ENCODE measurements at places on chromosomes 7 and 10.

DNA sequence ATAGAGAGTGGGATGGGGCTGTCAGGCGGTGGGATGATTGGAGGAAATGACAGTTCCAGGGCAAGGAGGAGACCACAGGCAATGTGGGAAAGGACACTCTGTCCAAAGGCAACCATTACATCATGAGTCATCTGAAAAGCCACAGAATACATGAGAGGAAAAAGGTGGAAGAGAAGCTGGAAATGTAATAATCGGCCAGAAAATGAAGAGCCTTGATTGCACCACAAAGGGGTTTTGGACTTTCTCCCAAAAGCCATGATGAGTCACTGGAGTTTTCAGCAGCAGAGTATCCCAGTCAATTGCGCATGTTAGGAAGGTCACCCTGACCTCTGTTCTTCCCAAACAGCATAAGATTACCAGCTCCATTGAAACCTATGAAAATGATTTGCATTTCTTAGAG is 222.0 kb downstream of the LHFPL3 start:
- no peak for DNase-seq

GRCh38 chr7:15560968-15561367 is 847 bp downstream of the AGMO start:
- DNase-seq, result no peak

GRCh38 chr10:94607111-94607510 is 61.5 kb downstream of the HELLS start:
- DNase-seq, result no peak

- DNase-seq, result no peak
Measured at GRCh38 chr7:128989961-128990360, 52.2 kb downstream of the IRF5 start.

DNA sequence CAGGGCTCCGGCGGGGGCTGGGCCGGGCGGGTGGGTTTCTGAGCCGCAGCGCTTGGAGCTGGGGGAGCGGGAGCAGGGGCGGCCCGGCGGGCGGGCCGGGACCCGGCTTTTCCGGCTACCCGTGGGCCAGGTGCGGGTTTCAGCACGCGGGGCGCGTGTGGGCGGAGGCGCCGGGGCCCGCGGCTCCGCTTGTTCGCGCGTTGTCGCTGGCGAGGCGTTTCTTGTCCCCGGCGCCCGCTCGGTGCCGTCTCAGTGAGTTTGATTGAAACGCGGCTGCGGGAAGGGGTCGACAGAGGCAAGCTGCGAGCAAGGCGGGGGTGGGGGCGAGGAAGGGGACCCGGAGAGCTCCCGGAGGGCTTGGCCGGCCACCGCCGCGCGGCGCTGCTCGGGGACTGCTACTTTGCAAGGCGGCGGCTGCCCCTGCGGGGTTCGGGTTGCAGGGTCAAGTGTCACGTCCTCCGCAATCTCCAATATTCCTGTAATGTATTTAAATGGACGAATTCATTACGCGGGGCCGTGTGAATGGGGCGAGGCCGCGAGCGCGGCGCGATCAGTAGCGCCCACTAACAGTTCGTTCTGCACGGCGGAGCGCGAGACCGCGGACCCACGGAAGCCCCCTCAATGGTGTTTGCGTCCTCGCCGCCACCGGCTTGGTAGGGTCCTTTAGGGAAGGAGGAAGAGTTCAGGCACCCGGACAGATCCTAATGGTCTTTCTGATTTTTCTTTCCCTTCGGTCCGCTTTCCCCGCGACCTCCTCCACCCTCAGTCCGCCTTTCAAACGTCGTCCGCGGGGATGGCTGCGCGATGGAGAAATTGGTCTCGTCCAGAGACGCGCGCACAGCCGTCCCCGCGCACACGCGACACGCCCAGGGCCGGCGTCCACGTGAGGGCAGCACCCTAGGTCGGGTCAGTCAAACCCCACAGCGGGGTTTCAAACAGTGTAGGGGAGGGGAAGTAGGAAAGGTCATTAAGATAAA is 76.9 kb downstream of the INSIG1 start:
- DNase-seq, result no peak

- no peak for DNase-seq
Measured at GRCh38 chr10:6840201-6840691, 260.2 kb upstream of the PRKCQ start.

- peak; percentile 77 for DNase-seq
Measured at GRCh38 chr7:116200963-116201362, 9.4 kb upstream of the TES start.

- DNase-seq, result no peak
Measured at GRCh38 chr7:99733448-99733847, 1.5 kb downstream of the CYP3A7 start.

DNA sequence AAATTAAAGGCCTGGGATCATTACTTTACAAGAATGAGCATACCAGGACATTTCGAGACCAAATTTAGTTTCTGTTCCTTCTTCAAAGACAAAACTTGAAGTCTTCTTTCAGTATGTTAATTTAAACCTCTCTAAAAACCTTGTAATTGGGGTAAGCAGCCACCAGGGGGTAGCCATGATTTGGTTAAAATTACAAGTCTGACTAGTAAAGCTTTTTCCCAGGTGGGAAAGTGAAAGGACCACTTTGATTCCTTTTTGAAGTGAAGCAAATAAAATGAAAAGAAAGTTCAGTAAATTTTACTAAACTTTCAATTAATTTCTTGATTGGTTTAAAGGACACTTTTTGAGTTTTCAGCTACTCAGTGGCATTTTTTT is 294.3 kb downstream of the BBS9 start:
- no peak for DNase-seq

DNA sequence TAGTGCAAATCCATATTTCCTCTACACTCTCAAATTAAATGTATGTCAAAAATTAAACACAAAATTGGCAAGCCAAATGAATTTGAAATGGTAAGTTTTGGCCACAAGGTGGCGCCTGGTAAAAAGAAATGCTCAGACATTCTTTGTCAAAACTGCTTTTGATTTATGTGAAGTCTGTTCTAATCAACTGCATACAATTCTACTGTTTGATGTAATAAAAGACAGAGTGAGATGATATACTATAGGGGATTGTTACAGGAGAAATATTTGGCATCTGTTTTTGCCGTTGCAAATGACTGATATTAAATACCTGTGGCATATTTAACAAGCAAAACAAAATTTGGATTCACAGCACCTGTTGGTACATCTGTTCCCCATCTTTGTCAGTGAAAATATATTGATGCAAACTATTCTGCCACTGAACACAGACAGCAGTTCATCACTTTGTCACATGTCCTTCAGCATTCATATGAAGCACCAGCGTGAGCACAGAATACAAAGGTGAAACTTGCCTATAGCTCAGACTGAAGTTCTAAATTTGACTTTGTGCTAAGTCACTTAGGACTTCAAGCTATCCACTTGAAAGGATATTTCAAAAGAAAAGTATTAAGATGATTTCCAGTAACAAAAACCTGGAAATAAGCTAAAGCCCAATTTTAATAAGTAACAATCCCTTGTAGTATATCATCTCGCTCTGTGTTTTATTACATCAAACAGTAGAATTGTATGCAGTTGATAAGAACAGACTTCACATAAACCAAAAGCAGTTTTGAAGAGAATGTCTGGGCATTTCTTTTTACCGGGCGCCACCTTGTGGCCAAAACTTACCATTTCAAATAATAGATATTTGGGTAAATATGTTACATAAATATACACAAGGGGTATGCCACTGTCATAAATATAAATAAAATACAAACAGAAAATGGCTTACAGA is 10.2 kb upstream of the CH25H start:
- peak; percentile 60 for DNase-seq

- no peak for DNase-seq
Measured at GRCh38 chr10:30868611-30869010, 163.1 kb downstream of the ZNF438 start.

DNA sequence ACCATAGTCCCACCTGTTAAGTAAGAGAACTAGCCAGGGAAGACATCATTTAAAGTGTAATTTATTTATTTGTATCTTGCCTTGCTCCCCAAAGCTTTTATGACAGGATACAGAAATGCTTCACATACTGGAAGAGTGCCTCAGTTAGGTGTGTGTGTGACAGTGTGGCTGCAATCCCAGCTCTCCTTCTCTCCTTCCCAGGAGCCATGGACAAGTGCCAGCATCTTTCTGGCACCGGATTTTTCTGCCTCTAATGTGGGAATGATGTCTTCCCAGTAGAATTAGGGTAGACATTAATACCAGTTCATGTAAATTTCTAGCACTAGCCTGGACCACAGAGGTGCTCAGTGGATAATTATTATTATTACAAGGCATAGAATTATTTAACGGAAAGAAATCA is 30.3 kb upstream of the ATXN7L1 start:
- no peak for DNase-seq

DNA sequence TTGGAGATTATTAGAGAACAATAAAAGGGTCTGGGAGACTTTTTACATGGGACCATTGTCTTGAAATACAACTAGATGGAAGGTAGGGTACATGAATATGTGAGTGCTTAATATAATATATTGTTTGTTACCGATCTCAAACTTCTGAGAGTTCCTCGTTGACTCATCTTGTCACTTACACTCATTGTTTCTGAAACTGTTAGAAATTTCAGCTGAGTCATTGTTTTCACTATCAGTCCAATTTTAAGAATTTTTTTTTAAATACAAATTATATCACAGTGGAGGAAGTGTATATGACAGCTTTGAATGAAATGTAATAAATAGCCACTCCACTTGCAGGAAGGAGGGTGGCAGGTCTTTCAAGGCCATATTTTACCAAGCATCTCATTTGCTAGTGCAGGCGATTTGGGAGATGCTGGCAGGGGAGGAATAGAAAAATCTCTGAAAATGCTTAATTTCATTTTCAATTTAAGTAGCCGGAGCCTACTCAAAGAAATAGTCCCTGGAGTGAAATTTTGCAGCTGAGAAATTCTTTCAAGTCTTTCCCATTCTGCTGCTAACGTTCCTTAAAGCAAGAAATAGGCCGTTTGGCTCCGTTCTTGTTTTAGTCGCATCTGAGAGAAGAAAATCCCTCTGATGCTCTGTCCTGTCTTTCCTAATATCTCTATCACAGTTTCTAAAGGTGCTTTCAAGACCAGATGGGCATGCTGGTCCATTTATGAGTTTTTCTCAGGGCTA is 1404.2 kb upstream of the CELF2 start:
- peak; percentile 35 for DNase-seq

GRCh38 chr7:49273897-49274296 is 349.6 kb downstream of the CDC14C start:
- no peak for DNase-seq

DNA sequence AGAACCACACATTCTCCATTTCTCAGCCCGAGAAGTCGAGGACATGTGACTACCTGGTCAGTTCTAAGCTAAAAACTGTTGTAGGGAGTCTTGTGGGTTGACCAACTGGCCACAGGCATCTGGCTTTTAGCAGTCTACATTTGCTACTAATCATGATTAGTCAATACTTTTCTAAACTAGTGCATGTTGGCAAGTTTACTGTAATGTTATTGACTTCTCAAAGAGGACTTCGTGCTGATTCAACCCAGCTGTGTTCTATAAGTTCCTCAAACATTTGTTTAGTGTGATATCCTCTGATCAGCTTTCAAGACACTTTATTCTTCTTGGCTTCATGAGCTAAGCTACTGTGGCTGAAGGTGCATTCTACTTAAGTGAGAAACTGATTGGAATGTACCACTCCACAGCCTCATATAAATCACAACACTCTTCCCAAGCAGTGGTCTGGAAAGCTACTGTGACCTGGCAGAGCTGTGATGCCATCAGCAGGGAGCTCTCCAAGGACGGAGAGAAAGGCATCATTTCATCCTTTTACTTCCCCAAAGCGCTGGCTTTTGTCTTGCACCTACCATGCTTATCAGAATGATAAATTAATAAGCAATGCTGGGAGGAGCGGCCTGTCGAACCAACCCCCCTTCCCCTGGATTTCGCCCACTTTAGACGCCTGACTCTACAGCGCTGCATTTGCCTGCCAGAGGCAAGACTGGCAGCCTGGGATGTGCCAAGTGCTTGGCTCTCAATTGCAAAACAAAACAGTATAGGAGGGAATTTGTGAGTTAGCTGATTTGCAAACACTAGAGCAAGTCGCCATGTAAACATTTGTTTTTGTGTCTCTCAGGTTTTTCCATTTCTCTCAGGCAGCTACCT is 206.7 kb upstream of the PLXNA4 start:
- DNase-seq, result peak; percentile 64

- no peak for DNase-seq
Measured at GRCh38 chr10:56135828-56136227, 225.2 kb downstream of the ZWINT start.

DNA sequence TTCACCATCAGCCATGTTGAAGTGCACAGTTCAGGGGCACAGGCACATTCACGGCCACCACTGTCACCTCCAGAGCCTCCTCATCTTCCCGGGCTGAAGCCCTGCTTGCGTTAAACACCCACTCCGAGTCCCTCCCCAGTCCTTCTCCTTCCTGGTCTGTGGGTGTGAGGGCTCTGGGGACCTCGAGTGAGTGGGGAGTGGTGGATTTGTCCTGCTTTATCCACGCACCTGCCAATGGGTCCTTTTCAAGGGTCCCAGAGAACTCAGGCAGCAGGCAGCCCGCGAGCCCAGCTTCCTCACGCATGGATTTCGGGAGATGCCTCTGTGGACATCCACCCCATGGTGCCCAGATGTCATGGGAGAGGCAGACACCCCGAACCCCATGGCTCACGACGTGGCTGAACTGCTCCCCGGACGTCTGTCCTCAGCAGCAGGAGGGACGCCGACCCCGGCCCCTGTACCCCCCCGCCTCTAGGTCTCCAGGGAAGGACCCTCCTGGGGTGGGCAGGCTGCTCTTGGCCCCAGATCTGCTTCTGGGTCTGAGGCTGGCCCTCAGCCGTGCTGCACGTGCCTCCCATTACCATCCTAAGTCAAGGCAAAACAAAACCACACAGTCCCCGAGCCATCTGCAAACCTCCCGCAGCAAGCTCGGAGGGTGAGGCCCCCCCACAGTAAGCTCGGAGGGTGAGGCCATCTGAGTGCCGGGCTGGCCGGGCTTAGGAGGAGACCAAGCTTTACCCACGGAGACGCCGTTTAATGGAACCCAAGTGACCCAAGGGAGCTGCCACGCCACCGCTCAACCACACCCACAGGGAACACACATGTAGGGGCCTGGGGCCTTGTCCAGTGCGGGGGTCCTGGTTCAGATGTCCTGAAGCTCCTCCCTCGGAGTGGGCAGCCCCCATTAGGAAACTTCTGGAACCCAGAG is 9.0 kb downstream of the CYP2W1 start:
- no peak for DNase-seq

GRCh38 chr10:21509341-21510240 is 15.9 kb downstream of the SKIDA1 start:
- no peak for DNase-seq

DNA sequence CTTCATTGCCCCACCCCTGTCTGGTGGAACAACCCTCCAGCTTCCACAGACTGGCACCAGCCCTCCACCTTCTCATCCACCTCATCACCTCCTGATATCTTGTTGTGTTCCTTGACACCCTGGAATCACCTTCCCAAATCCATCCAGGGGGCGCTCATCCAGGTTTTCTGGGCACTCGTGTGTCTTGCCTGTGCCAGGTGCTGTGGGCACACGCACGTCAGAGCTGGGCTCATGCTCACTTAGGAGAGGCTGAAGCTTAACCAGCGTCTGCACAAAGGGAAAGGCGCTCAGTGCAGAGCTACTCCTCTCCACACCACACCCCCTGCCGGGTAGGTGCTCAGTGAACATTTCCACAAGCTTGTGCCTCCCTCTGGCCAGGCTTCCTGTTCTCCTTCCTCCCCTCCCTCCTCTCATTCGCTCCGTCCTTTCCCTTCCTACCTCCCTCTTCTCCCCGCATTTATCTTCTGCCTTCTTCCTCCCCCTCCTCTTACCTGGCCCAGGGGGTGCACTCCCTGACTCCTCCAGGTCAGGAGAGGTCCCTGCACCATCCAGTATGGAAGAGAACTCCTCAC is 4.8 kb downstream of the ADCYAP1R1 start:
- DNase-seq, result no peak

GRCh38 chr7:41969561-41970105 is 266.7 kb upstream of the INHBA start:
- DNase-seq, result no peak

GRCh38 chr7:12738665-12739064 is 51.2 kb downstream of the ARL4A start:
- DNase-seq, result no peak

All from fibroblast of skin of back (primary cell).